Stimulated activated CD8-positive, alpha-beta memory T cell treated with anti-CD3 and anti-CD28 coated beads, Interleukin-4, amount 100 ng/mL, for 1 hour (primary cell): ENCODE measurements at places on chromosomes 5 and 9.

DNA sequence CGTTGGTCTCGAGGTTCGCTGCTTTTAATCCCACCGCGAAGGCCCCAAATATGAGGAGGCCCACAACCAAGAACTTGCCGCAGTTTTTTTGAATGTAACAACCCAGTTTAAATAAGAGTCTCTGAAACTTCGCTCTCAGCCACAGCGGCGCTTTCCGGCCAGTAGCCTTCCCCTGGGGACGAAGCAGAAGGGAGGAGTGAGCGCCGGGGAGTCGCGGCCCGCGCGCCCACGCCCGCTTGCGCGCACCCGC, 10.4 kb downstream of the PTCH1 start:
- no peak for DNase-seq

DNA sequence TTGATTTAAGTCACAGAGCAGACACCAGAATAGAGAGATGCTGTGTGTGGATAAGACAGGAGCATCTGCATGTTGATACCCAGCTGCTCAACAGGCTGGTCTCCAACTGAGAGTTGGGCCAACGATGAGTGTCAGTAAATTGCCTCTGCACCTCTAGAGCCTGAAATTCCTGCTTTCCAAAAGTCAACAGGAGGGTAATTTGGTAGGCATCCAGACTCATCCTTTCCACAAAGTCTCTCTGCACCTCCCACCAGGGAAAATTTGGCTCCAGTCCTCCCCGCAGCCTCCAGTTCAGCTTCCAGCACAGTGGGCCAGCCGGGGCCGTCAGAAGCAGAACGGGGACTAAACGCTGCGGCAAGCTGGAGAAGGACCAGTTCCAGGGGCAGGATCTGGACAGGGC, 136.9 kb downstream of the RFK start:
- DNase-seq: no peak

DNA sequence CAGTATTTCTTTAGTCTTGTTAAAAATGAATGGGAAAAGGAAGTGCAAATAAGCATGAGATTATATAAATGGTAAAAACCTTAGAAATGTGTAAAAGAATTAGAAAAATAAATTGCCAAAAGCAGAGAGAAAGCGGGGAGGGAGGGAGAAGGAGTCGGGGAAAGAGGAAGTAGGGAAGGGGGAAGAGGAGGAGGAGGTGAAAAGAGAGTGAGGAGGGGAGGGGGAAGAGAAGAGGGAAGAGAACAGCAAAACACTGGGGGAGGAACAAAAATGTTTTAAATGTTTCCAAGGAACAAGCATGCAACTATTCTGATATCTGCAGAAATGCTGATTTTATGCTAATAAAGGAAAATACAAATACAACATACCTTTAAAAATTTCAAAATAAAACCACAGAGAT, 317.5 kb downstream of the PIK3R1 start:
- no peak for DNase-seq

DNA sequence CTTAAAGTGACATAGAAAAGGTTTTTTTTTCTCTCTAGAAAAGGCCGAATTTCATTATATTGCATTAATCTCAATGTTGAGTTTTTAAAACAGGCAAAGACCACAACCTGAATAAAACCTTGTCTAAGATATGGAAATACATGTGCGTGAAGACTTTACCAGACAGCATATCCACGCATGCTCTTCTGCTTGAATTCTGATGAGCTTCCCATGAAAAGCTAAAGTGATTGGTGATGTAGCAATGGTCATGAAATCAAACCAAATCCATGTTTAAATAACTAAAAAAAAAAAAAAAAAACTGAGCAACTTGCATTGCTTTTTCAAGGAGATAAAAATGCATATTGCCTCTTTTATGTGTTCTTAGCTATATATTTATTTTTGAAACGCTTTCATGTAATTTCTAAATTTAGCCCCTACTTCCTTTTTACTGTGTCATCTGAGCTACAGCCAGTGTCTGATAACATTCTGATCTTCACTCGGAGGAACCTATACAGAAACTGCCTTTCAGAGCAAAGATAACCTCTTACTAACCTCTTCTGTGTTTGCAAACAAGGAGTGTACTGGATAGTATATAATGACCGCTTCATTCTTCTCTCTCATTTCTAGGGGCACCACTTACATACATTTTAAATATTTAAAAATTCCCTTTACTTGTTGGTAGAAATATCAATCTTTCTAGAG, 179.1 kb upstream of the GNA14 start:
- no peak for DNase-seq

DNA sequence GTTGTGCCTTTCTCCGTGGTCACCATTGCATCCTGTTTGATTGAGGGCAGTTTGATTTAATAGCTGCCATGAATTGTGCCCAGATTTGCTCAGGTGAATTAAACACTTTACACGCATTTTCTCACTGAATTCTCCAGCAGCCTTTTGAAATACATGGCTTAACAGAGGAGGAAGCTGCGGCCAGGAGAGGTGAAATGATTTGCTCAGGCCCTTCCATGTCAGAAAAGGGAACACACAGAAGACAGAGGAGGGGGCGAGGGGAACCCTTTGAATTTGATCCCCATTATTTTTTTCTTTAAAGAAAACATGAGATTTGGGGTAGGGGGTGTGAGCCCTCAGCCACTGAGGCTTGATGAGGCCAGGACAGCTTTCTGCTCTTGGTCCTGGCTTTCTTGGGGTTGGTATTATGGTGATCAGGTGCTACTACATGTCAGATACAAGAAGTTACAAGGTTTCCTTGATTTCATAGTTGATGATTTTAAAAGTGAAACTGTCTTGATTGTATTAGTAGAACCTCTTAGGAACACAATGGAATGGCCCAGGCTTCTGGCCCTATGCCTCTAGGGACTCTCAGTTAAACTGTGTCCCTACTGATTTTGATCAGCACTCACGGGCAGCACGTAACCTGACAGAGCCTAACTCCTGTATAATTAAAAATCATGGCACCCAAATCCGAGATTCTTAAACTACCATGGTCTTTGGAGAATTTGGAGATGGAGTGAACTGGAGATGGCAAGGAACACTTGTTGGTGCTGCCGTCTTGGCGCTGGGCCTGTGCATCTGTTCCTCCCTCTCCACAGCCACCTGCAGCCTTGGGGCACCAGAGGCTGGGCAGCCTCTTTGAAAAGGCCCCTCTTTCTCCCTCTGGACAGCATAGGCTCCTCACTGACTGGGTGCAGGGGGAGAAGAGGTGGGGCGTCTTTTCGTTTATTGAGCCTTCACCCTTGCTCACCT, 107.9 kb downstream of the TRIO start:
- DNase-seq: no peak

GRCh38 chr9:88387552-88388202, 567 bp upstream of the SPIN1 start:
- no peak for DNase-seq

- no peak for DNase-seq
These were observed 96.7 kb upstream of the MEF2C start for GRCh38 chr5:88979726-88980125.

DNA sequence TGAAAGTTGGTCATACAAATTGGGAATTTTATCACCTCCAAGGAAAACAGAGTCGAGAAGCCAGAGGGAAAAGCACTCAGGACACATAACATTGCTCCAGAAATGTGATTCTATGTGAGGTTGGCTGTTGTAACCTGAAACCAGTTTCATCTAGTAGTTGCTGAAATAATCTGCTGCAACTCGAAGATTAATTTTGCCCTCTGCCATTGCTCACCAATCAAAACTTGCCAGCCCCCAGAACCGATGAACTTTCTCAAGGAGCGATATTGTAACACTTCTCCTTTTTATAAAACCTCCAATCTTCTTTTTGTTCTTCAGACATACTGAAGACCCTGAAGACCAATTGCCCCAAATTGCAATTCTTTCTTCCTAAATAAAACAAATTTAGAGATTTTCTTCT, 31.1 kb downstream of the C5orf58 start:
- DNase-seq: no peak

DNA sequence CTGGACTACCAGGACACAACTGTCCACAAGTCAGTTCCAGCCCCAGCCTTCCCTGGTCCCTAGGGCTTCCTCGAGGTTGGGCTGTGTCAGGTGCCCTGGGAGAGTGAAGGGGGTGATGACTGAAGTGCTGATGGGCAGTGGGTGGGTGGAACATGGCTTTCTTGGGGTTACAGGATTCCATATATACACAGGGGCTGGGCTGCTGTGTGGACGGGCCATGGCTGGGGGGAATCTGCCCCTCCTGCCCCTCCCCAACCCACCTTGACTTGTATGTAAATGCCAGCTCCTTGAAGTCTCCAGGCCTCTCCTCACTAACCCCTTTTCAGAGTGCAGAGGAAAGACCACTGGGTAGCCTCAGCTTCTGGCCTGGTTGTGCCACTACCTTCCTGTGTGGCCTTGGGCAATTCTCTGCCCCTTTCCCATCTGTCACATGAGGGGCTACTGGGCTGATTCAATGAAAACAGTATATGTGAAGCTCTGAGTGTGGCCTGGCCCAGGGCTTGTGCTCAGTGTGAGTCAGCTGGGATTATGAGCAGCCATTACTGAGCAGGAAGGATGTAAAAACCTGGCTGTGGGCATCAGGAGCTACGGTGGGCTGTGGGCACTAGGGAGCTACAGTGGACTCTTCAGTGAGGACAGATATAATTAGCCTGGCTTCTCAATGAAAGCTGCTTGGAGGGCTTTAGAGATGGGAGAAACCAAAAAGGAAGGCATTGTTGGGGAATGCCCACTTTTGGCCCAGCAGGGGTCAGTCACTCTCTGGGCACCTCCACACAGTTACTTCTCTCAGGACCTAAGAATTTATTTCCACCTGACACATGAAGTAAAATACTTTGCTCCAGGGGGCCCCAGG, 23.3 kb downstream of the PITX1 start:
- DNase-seq: no peak

DNA sequence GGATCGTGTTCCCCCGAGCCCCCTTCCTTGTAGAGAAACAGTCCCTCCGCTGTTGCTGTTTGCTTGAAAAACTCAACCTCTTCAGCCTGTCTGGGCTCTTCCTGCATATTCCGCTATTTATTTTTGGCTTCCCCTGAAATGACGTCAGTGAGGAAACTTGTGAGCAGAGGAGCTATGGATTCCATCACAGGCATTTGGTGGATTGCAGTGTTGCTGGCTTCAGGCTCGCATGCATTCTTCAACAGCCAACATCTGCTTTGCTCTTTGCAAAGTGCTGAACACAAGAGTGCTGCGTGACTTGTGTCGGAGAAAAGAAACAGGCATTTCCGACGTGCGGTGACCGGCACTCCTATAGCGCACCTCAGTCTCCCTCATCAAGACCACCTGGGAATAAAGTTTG, 232.7 kb downstream of the RFK start:
- DNase-seq: no peak

GRCh38 chr5:179242676-179243075, 102.6 kb downstream of the ADAMTS2 start:
- no peak for DNase-seq

DNA sequence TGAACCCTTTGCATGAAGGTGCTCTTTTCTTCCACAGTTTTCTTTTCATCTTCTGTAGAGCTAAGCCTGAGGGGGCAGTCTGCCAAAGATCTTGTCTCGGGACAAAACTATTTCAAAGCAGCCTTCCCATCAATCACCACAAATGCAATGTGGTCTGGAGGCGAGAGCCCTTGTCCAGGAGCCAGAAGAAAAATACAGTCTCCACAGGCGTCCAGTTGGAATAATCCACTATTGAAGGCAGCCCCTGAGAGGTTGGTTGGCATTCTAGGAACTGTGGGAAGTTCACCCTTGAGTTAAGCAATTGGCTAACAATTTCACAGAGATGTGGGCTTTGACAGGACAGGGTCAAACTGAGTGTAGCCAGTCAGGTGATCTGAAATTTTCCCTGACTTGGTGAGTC, 72.0 kb downstream of the SEMA6A start:
- no peak for DNase-seq

DNA sequence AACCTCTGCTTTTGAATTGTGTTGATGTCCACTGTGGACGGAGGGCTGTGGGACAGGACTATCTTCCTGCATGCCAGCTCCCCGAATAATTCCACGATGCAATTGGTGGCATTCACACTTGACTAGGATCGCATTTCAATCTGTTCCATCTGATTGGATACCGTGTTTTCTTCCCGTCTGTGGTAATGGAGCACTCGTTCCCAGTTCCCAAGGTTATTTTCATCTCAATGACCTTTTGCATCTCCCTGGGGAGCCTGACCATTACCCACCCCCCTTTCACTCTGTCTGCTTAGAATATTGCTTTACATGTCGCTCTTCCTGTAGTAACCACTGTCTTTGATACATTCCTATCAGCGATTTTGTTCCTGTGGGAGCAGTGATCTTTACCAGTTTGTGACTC, 402.2 kb upstream of the WWC1 start:
- no peak for DNase-seq

GRCh38 chr5:78521455-78521854, 127.1 kb downstream of the LHFPL2 start:
- DNase-seq: no peak

DNA sequence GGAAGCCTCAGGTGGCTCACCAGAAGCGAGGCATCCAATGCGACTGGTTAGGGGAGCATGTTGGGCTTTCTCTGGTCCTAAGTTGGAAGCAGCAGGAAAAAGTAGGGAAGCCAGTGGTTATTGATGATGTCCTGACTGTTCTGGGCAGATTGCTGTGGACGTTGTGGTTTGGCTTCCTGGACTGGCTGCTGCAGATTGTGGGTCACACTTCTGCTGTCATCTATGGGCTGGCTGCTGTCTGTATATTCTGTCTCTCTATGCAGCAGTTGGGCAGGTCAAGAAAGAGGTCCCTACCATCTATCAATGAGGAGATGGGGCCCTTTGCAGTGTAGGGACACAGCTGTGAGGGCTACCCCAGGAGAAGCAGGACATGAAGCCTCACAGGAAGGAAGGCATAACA, 13.5 kb upstream of the MARCHF6 start:
- no peak for DNase-seq

- no peak for DNase-seq
These were observed 27.7 kb upstream of the SSBP2 start for GRCh38 chr5:81778642-81779041.

GRCh38 chr9:98774746-98775145, 21.6 kb downstream of the ANKS6 start:
- no peak for DNase-seq

- no peak for DNase-seq
These were observed 68.4 kb downstream of the RAD23B start for GRCh38 chr9:107351382-107352045.

- DNase-seq: no peak
These were observed 59.2 kb downstream of the OTULIN start for GRCh38 chr5:14723701-14724132.

DNA sequence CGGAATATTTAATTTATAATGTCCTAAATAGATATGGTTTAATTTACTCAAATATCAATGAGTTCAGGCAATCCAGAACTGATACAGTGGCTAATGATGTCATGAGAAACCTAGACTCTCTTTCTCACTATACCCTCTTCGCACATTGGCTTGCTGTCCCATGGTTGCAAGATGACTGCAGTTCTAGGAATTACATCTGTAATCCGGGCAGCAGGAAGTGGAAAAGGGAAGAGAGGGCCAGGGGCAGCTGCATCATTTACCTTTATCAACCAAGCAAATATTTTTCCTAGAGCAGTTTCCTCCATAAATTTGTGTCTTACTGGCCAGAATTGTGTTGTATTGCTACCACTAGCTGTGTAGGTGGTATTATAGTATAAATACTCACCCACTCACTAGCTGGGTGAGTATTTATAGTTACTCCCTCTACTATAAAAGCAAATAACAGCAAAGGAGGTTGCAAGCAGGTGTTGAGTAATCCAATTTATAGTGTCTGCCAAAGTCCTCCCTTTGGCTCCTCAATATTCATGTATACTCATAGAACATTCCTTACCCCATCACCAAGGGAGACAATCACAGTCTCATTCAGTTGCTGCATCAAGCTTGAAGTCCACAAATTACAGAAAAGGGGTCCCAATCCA, 168.8 kb downstream of the DROSHA start:
- DNase-seq: no peak
